ENCODE measurements at places on chromosomes 3 and 15.

- DNase-seq, result no peak
Measured at GRCh38 chr3:157533298-157534070, 30.3 kb upstream of the VEPH1 start.

DNA sequence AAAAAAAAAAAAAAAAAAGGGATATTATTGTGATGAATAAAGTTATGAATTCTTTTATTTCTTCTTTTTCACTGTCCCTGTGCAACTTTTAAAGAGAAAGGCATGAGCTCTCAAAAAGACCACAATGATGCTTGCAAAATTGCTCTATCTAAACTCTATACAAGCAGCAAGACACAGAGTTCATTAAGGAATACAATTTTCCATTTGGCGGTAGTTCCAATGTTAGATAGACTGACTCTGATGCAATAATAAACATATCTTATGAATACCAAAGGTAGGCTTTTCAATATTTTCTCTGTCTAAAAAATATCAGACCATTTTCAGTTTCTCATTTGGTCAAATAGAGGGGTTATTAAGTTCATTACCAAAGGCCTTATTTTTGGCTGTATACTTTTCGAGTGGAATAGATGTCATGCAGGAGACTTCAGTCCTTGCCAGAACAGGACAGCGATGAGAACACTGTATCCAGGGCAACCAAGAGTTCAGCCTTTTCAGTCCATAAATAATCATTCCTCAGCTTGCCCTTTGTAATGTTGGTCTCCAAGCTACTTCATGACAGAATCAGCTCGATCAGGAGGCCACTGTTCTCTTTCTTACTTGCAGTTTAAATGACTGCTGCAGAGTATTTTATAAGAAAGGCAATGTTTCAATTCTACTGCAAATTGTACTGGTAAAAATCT lies 162.9 kb upstream of the FAM3D start:
- DNase-seq, result no peak

- peak; percentile 48 for DNase-seq
Measured at GRCh38 chr15:76196269-76197231, 114.7 kb downstream of the ETFA start.

DNA sequence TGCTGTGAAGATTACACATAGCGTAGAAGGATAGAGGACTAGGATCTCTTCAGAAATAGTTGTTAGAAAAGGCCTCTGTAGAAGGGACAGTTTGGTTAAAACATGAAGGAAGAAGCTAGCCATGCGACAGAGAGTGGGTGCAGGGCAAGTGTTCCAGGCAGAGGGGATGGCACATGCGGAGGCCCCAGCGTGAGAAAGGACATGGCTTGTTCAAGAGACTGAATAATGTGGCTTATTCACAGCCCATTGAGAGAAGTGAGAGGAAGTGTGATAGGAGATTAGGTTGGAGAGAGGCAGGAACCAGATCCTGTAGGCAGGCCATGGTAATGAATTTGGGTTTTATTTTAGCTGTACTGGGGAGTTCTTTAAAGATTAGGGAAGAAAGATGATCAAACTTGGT lies 56.4 kb downstream of the NEO1 start:
- no peak for DNase-seq

GRCh38 chr15:63370764-63371163 lies 10.9 kb downstream of the CA12 start:
- no peak for DNase-seq

DNA sequence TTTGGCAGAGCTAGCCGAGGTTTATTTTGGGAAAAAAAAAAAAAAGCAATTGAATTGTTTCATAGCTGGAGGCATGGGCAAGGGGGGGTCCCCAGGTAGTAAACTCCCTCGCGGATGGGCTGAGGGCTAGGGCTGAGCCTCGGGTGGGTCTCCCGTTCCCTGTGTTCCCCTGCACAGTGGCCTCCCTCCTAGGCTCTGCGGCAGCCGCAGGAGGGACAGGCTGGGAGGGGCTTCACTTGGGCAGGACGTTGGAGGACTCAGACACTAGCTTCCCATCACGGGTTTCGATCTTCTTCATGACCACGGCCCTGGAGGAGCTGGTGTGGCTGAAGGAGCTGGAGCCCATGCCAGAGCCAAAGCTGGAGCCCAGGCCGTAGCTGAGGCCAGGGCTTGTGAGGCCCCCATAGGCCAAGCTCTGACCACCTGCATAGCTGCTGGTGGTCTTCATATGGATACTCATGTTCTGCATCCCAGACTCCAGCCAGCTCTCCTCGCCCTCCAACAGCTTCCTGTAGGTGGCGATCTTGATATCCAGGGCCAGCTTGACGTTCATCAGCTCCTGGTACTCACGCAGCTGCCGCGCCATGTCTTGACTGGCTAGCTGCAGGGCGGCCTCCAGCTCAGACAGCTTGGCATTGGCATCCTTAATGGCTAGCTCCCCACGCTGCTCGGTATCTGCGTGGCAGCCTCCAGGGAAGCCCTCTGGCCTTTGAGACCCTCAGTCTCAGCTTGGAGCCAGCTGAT lies 64.0 kb upstream of the CDAN1 start:
- DNase-seq, result no peak

DNA sequence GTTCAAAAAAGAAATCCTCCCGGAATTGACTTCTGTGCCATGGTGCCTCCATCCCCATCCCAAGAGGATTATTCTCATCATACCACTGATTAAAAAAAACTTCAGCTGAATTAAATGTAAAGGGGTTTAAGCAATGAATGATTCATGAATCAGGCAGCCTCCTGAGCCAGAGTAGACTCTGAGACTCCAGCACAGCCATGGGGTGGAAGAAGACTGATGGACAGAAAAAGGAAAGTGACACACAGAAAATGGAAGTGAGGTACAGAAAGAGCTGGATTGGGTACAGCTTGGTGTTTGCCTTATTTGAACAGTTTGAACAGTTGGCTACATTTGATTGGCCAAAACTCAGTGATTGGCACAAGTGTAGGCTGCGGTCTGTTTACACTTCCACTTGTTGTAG lies 224.8 kb upstream of the ATP10A start:
- no peak for DNase-seq

DNA sequence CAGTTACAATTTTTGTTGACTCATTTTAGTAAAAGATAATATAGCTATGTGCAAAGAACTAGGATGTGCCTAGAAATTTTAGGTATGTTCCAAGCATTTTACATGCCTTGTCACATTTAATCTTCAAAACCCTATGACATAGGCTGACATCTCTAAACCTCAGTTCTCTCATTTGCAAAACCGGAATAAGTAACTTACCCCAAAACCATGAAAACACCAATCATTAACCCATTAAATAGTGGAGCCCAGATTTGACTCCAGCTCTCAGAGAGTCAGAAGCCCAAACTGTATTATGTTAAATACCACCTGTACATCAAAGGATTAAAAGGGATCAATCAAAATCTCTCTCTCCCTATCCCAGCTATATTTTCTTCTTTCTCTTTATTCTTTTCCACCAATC lies 36.6 kb downstream of the GSK3B start:
- no peak for DNase-seq

DNA sequence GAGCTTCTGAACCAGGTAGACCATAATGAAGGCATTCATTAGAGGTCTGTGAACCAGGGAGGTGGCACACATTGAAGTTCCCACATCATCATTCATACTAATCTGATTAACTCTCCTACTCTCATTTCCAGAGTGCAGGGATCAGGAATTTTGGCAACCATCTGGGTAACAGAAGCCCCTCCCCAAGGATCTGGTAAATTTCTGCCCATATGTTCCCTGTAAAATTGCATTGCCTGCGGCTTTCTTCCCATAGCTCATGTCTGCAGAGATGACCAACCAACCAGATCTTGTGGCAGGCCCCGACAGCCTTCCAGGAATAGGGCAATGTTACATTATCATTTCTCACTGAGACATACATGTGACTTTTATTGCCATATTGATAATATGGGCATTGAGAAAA lies 111.4 kb upstream of the CHL1 start:
- DNase-seq, result no peak

DNA sequence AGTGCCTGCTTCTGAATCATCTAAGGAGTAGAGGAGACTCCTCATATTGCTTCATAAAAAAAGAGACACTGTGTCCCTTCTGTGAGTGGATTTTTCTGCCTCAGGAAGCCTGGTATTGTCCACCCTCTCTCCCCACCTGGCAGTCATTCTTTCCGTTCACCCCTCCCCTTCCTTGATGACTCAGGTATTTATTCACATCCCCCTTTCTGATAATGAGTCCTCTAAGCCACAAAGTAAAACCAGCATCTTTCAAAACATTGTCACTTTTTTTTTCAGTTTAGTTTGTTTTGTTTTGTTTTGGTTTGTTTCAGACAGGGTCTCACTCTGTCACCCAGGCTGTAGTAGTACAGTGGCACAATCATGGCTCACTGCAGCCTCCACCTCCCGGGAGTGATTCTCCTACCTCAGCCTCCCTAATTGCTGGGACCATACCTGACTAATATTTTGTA lies 65.2 kb upstream of the UBE2E1 start:
- no peak for DNase-seq

GRCh38 chr15:76335307-76336253 lies 993 bp upstream of the ISL2 start:
- peak; percentile 49 for DNase-seq

- no peak for DNase-seq
Measured at GRCh38 chr3:168251371-168251770, 155.6 kb upstream of the GOLIM4 start.

DNA sequence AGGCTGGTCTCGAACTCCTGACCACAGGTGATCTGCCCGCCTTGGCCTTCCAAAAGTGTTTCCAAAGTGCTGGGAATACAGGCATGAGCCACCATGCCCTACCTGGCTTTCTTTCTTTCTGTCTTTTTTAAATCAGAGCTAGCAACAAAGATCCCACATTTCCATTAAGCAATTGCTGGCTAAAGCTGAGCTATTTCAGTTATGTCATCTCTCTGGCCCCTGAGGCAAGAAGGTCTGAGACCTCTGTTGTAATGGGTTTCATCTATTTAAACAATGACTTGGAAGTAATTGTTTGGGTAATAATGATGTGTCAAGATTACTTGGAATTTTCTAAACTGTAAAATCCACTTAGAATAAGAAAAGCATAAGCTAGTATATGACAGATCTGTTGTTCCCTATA lies 30.2 kb upstream of the CRBN start:
- DNase-seq, result no peak

- no peak for DNase-seq
Measured at GRCh38 chr3:139463466-139463865, 12.8 kb downstream of the RBP2 start.

- no peak for DNase-seq
Measured at GRCh38 chr15:38650384-38650783, 85.8 kb upstream of the RASGRP1 start.

DNA sequence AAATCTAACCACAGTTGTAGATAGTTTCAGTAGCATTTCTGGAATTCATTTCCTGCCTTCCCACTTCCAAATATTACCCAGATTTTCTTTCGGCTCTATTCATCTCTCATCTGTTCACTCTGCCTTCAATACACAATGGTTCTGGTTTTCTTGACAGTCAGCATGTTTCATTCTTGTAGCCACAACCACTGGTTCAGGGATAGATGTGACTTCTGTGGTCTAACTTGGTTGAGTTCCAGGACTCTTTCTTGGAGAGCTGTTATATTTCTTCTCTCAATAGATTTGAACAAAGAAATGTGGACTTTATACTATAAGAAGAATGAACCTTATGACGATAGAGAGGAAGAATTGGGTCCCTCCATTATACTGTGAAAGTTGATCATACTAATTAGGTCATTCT lies 228.8 kb downstream of the NSUN3 start:
- DNase-seq, result no peak

- peak; percentile 86 for DNase-seq
Measured at GRCh38 chr15:40340740-40341400, at the start of gene CCDC9B. CCDC9B (minus strand) TSS chr15:40340939; CDS start chr15:40340819, 120 bp downstream.

DNA sequence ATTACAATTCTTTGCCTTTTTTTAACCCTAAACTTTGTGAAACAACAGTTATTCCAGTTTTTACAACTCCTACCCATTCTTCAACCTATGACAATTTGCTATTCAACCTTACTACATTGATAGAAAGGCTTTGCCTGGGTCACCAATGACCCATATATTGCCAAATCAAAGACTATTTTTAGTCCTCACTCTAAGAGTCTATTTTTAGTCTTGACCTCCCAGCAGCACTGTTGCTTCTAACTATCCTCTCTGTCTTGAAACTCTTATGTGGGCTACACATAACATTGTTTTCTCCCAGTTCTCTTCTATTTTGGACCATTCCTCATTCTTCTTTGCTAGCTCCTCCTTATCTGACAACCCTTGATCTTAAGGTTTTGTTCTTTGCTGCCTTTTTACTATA lies 71.4 kb downstream of the C3orf80 start:
- no peak for DNase-seq

- DNase-seq, result no peak
Measured at GRCh38 chr3:129732200-129732876, 125.9 kb upstream of the PLXND1 start.

DNA sequence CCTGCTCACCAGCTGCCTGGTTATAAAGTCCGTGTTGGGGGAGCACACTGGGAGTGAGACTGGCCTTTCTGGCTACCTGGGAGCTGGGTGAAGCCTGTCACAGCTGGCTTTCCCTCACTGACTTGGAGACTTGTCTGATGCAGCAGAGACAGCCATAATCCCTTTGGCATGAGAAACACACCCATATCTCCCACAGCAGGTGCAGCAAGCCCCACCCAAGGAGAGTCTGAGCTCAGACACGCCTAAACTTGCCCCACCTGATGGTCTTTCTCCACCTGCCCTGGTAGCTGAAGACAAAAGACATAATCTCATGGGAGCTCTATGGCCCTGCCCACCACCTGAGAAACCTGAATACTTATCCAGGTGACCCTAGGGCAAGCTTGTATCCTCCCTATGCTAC lies 54.8 kb downstream of the NMD3 start:
- DNase-seq, result no peak

DNA sequence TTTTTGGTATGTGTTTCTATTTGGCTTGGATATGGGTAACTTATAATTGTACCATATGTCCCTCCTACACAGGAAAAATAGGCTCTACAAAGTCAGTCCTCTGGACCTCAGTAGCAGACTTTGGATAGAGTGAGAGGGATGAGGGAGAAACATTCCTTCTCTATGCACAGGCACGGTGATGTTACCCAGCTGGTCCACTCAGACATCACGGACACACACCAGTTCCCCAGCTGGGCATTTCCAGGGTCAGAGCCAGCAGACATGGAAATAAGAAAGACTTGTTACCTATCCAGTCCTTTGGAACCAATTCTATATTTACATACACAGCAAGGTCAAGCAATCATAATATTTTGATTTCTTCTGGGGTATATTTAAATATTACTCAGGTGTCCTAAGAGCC lies 433.1 kb upstream of the KCNMB2 start:
- no peak for DNase-seq

GRCh38 chr15:25184356-25185155 lies 229.8 kb downstream of the SNRPN start:
- no peak for DNase-seq

GRCh38 chr3:168331756-168332155 lies 236.0 kb upstream of the GOLIM4 start:
- no peak for DNase-seq

GRCh38 chr15:60407415-60407805 lies 9.6 kb upstream of the ANXA2 start:
- DNase-seq, result peak; percentile 59

DNA sequence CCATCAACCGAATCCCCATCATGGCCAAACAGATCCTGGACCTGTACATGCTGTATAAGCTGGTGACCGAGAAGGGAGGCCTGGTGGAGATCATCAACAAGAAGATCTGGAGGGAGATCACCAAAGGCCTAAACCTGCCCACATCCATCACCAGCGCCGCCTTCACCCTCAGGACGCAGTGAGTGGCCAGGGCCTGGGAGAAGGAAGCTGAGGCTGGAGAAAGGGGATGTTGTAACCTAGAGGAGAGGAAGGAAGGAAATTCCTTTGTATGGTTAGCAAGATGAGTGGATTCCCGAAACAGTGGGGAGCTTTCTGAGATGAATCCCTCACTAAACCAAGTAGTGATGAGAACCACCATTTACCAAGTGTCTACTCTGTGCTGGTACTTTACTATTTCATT lies 25.8 kb upstream of the CLK3 start:
- DNase-seq, result no peak

All from inflammatory macrophage (primary cell).